ENCODE measurements at places on chromosomes 4 and X.

DNA sequence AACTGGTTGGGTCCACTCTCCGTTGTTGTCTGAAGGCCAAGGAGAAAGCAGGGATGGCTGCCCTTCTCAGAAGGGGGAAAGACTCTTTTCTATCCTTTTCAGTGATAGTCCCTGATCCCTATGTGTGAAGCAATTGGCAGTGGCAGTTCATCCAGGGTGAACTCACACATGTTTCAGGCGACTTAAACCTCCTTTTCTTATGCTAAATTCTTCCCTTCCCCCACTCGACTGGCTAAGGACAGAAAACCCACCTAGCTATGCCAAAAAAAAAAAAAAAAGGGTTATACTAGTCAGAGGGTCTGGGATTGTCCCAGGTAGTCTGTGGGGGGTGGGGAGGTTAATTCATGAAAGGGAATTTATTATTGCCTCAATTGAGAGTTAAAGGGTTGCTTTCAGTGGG lies 12.2 kb upstream of the ZNF280C start:
- DNase-seq = no peak

DNA sequence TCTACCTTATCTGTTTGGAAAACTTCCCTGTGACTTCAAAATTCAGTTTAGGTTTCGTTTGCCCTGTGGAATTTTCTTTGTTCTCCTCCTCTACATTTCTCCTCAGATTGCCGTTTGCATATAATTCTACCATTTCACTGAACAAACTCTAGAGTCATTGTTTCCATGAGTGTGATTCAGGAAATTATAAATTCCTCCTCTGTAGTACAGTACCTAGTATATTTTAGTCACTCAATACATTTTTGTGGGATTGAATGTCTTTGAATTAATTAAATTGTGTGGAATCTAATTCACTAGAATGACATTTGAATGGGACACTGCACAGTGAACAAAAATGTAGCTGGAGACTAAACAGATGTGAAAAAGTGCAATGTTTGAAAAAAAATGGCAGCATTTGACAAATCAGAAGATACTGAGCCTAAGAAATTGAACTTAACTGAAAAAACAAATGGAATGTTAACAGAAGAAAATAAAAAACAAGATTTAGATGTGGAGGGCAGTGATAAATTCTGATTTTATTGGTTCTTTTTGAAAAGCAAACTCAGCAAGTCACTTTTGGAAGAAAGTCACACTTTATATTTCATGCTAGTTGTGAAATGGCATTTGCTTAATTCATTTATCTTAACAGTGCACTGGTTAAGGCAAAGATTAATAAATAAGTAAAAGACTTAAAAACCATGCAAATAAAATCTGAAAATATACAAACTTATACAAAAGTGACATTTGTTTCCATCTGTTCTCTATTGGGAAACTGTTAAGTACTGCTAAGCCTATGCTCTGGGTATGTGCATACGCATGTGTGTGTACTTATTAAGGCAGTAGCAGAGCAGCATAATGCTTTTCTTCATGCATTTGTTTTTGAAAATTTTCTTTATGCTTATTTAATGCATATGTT lies 512.3 kb downstream of the FAT4 start:
- DNase-seq = no peak

DNA sequence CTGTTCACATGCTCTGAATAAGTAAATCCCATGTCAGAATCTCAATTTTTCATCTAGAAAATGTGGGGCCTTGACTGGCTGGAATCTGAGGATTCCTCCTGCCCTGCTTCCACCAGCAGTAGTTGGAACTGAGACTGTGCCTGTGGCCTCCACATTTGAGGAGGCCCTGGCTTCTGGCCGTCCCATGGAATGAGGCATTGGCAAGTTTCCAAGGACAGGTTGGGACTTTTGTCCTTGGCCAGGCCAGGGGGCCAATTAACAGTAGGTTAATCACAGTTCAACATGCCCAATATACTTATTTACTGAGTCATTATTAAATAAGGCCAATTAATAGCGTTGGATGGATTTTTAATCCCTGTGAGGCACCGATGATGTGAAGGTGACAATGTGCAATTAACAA lies 50.2 kb upstream of the GABRE start:
- no peak for DNase-seq

DNA sequence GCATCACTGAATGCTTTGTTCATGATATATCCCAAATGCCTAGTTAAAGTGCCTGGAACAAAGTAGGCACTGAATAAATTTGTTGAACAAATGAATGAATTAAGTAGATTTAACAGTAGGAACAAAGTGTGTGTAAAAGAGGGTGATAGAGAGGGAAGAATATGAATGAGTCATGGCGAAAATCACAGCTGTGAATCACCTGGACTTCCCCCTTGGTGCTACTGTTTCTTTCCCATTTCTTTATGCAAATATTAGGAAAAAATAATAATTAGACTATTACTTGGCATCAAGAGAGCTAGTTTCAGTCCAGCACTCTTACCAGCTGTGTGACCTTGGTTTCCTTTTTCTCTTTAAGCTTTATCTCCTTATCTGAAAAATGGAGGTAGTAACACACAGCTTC lies 9.2 kb downstream of the SPIN3 start:
- DNase-seq = no peak

- no peak for DNase-seq
Observed at GRCh38 chr4:71614621-71615020, 169.3 kb downstream of the GC start.

GRCh38 chr4:138724530-138724929 lies 291.1 kb upstream of the NOCT start:
- no peak for DNase-seq

- no peak for DNase-seq
Observed at GRCh38 chr4:145891958-145892357, 46.7 kb downstream of the ZNF827 start.

- no peak for DNase-seq
Observed at GRCh38 chr4:175884048-175884447, 72.0 kb upstream of the GPM6A start.

DNA sequence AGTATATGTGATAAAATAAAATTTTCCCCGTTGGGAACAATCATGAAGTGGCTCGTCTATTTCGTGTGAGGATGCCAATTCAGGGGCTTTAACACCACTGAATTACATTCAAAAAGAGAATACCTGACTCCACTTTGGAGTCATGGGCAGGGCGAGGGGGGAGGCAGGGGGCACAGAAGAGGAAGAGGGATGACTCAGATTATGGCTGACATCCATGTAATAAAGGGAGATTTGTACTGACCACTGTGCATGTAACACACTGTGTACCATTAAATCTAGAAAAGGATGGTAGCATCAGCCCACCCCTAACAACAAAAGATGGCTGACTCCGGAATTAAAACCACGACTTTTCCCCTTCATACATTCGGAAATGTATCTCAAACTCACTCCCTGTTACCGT lies 1.3 kb downstream of the SLC9A7 start:
- no peak for DNase-seq

- no peak for DNase-seq
Observed at GRCh38 chrX:138018145-138018799, 452.3 kb downstream of the ZIC3 start.

GRCh38 chrX:104749951-104750610 lies 184.1 kb downstream of the IL1RAPL2 start:
- no peak for DNase-seq

- DNase-seq = peak; percentile 25
Observed at GRCh38 chr4:47315346-47315745, 148.2 kb downstream of the COMMD8 start.

DNA sequence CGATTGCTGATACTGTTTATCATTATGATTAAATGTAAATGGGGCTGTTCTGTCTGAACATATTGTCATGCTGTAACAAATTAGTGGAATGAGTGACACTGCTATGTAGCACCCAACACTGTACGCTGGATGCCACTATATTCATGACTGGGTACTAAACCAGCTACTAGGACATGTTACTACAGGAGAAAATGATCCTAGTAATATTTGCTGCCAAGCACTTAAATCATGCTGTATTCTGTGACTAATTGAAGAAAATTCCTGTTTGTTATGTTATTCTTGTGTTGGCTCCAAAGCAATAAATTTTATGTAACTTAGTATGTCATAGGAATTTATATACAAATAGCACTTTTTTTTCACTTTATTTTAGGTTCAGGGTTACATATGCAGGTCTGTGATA lies 804.2 kb downstream of the CENPC start:
- no peak for DNase-seq

DNA sequence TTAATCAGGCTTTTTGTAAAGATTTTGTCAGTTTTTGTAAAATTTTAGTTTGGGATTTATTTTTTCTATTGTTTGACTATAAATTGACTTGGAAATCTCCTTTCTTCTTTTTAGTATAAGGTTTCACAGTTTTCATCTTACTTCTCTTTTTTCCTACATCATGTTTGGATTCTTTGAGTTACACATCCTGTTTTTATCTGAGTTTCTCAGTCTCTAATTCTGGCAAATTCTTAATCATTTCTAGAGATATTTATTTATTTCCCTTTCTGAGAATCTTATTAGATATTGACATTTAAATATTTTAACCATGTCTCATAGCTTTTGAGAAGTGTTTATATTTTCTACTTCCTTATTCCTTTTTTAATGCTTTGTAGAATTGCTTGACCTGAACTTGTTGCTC lies 20.7 kb downstream of the USP53 start:
- no peak for DNase-seq

GRCh38 chr4:151797131-151797530 lies 36.3 kb upstream of the GATB start:
- no peak for DNase-seq

DNA sequence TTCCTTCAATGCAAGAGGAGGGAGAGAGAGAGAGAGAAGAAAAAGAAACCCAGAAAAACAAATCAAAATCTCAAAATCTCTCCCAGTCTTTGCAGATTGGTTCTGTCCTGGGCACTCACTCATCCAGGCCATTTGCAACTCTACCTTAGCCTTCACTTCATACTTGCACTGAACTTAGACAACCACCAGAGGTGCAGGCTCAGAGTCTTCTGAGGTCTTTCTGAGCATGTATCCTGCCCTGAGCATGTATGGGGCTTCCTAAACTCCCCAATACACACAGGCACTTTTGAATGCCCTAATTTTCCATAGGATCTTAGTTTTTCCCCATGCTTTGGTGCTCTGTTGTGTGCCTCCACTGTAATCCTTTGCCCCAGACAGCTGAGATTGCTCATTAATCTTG lies 2.9 kb downstream of the CFI start:
- no peak for DNase-seq

- DNase-seq = no peak
Observed at GRCh38 chr4:55475394-55476243, 71.1 kb downstream of the CLOCK start.

DNA sequence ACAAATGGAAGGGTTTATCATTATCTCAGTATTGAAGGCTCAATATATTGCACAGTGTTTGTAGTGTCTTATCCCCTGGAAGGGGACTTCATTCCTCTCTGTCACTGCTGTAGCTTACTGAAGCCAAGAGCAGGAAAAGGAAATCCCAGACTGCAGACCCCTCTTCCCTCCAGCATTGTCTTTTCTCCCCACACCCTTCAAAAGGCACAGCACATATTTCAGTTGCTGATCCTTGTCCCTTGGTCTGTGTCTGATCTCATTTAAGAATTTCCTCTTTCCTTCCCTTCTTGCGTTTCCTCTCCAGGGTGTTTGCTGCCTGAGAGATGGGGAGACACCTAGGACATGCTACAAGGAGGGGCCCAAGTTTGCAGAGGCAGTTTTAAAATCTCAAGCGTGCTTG lies 40.1 kb downstream of the STIM2 start:
- DNase-seq = no peak

DNA sequence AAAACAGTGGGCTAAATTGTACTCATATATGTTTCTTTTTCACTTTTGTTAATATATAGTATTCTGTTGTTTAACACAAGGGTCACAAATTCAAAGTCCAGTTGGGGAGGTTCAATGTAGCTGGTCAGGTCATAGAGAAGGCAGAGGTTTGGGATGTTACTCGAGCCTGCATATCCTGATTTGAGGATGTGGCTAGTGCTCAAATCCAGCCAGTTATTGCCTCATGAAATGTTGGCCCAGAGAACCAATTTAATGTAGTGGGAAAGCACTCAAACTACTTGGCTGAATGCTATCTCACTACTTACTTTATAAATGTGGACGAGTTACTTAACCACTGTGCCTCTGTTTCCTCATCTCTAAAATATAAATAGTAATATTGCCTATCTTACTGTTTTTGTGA lies 12.5 kb downstream of the USO1 start:
- no peak for DNase-seq

DNA sequence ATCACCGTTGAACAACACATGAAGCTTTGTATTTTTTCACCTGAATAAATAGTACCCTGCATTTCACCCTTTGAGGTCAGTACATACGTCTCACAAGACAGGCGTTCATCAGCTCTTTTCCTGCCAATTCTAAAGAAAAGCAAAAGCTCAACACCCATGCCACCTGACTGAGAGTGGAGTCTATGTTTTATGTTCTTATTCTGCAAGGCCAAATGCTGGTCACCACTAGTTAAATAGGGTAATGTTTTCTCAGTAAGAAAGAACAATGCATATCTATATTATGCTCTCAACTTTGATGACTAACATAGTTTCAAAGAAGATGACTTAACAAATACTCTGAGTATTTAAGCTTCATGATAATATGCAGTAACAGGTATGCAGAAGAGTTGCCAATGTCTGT lies 336.3 kb upstream of the BMP3 start:
- DNase-seq = peak; percentile 63

- DNase-seq = no peak
Observed at GRCh38 chr4:89410687-89411086, 103.1 kb upstream of the GPRIN3 start.

DNA sequence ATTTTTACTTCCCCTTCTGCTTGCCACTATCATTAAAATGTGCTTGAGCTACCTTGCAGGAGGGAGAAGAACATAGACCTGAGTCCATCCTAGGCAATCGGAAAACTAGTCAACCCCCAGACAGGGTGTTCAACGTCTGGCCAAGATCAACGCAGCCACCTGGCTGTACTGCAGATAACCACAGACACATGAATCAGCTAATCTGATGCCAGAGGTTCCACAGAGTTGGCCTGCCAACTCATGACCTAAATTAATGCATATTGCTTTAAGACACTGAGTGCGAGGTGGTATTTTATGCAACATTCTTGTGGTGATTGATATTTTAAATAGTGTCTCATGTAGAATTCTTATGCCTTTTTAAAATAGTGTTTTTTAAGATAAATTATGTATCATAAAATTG lies 1283.8 kb upstream of the PABPC4L start:
- no peak for DNase-seq

- DNase-seq = no peak
Observed at GRCh38 chr4:138255917-138256597, 13.9 kb upstream of the SLC7A11 start.

DNA sequence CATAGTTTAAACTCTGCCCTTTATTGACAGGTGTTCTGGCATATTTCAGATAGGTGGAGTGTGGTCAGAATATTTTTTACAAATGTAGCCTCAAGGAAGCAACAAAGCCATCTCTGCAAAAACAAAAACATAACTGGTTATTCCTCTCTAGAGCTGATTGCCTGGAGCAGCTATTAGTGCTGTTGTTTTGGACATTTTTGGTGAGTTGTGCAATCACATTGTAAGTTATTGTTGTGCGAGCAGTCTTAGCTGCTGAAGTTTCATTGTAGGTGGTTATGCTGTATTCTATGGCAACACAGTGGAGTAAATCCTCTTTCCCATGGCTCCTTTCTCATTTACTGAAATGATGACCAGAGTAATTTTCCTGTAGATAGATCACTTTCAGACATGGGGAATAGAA lies 1413.0 kb downstream of the PCDH7 start:
- DNase-seq = no peak

- no peak for DNase-seq
Observed at GRCh38 chrX:2451501-2452316, 49.1 kb downstream of the DHRSX start.

GRCh38 chr4:31692399-31692940 lies 972.3 kb downstream of the PCDH7 start:
- no peak for DNase-seq
